Kidney tubule cell (primary cell): ENCODE measurements at places on chromosomes 5 and 9.

- DNase-seq: peak; percentile 24
Observed at GRCh38 chr5:149358294-149358651, 427 bp downstream of the PCYOX1L start.

DNA sequence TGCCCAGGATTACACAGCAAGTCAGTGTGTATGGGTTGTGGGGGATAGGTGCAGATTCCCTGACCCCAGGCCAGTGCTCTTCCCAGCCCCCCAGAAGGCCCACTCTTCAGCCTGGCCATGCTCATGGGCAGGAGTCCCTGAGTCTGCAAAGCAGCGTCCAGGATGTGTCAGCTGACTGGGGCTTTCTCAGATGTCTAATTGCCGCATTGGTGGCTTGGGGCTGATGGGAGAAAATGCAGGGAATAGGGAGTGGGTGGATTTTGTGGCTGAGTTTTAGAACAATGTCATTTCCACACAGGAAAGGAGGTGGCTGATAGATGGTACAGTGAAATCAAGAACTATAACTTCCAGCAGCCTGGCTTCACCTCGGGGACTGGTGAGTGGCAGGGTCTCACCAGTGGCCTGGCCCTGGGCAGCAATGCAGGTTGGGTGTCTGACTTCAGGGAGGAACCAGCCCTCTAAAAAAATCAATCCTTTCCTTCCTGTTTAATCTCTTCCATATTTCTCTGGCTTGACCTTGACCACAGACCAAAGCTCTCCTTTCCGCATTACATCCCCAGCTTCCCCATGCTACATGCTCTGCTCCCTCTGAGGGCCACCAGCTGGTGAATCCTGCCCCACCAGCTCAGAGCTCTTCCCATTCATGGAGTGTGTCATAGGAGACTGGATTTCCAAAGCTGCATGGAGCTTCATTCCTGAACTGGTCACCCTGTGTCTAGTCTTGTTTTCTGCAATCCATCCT lies 14.2 kb downstream of the GLIPR2 start:
- DNase-seq: no peak

GRCh38 chr9:133492061-133493021 lies 13.4 kb upstream of the SLC2A6 start:
- peak; percentile 38 for DNase-seq

GRCh38 chr9:35406183-35406959 lies 83.5 kb upstream of the RUSC2 start:
- DNase-seq: no peak

DNA sequence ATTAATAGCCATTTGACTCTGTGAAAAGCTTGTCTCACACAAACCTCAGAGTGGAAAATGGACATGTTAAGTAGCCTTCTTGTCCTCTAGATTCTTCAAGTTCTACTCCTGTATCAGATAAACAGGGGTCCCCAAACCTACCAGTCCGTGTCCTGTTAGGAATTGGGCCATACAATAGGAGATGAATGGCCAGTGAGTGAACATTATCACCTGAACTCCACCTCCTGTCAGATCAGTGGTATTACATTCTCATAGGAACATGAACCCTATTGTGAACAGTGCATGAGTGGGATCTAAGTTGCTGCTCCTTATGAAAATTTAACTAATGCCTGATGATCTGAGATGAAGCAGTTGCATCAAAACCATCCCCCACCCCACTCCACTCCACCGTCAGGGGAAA lies 136.3 kb downstream of the TMEM232 start:
- DNase-seq: peak; percentile 33
